ENCODE measurements at places on chromosomes 16 and 17.
A peak's percentile ranks its signal among the peaks of the same experiment; 100 is the strongest.

DNA sequence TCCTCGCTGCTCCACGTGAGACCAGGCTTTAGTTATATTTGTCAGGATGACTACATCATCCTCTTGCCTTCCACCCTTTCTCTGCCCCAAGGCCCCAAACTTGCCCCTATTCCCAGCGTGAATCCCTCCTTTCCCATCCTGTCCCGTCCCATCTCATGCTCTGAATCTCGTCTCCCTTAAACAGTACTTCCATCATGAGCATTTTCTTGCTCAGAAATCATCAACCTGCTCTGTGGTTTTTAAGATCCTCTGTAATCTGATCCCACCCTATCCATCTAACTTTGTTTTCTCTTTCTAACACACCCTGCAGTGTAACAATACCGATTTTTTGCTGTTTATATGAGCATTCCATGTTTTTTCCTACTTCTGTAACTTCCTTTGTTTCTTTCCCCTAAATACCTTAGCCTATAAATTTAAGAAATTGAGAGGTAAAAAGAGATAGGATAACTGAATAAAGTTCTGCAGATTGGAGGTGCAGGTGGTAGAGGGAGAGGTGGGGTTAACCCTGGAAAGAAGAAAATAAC is 39.7 kb downstream of the MRTFB start:
- DNase-seq = no peak

DNA sequence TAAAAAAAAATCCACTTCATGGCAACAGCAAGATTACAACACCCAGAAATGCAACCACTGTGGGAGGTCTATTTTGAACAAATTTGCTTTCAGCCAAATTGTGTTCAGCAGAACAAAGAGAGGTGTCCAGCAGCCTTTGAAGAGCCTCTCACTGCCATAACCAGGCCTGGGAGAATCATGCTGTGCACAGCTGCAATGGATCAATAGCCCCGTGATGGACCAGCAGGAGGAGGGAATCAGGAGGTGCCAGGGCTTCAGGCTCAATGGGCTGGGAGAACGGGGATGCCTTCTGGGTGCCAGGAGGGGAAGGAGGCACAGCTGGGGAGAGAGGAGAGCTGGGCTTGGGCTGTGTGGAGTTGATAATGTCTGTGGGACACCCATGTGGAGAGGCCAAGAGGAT is 366.2 kb upstream of the EEF2KMT start:
- DNase-seq = no peak

- DNase-seq = no peak
These were observed 77.8 kb downstream of the MRC2 start for GRCh38 chr17:62705156-62705777.

GRCh38 chr16:19735074-19735867 is 17.2 kb downstream of the IQCK start:
- no peak for DNase-seq

- DNase-seq = peak; percentile 82
These were observed 5.5 kb upstream of the SLC25A35 start for GRCh38 chr17:8300627-8301242.

- no peak for DNase-seq
These were observed 62.6 kb downstream of the PLCG2 start for GRCh38 chr16:81841722-81842121.

- no peak for DNase-seq
These were observed 4.1 kb downstream of the DHODH start for GRCh38 chr16:72012607-72013006.

DNA sequence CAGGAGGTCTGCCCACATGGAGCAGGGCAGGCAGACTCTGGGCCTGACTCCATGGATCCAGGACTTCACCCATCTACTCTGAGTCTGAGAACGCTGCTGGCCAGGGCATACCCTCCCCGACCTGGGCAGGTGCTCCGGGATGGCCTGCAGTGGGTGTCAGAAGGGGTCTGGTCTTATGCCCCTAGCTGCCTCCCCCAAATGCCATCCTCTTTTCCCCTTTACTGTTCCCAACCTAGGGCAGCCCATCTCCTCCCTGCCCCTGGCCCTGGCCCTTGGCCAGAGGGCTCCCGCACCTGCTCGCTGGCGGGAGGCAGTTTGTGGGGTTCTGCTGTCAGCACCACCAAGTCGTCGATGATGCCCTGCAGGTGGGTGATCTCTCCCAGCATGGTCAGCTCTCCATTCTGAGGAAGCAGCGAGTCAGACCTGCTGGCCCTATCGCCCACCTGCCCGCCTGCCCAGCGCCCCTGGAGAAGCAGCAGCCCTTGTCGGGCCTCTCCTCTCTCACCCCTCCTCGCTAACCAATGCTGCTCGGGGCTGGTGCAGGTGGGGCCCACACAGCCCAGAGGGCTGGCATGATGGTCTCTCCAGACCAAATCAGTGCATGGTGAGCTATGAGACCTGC is 8.2 kb downstream of the MTSS2 start:
- DNase-seq = no peak

GRCh38 chr16:70478912-70479341 is 24.5 kb downstream of the FCSK start:
- DNase-seq = no peak

GRCh38 chr17:78539781-78540180 is 37.4 kb downstream of the DNAH17 start:
- DNase-seq = no peak

GRCh38 chr17:33944826-33945225 is 310.3 kb upstream of the CCL2 start:
- DNase-seq = no peak

DNA sequence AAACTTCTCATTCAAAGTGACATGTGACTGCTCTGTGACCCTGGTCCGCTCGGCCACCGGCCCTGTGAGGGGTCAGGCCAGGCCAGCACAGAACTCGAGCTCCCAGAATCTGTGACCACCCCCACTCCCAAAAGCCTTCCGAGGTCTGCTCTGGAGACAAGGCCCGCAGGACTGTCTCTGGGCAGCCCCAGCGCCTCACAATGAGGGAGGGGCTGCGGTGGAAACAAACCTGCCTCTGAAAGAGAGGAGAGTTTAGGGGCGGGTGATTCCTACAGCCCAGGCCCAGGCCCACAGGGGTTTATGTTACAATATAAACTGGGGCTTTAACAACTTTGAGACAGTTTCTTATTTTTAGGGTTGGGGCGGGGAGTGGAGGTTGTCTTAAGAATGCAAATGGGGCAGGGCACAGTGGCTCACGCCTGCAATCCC is 19.9 kb downstream of the IGFBP4 start:
- DNase-seq = no peak

GRCh38 chr17:9538626-9539025 is 37.0 kb downstream of the STX8 start:
- DNase-seq = no peak

- no peak for DNase-seq
These were observed 9.6 kb upstream of the CDK5R1 start for GRCh38 chr17:32477220-32477619.

GRCh38 chr16:10859658-10860057 is 17.3 kb upstream of the CIITA start:
- DNase-seq = no peak

DNA sequence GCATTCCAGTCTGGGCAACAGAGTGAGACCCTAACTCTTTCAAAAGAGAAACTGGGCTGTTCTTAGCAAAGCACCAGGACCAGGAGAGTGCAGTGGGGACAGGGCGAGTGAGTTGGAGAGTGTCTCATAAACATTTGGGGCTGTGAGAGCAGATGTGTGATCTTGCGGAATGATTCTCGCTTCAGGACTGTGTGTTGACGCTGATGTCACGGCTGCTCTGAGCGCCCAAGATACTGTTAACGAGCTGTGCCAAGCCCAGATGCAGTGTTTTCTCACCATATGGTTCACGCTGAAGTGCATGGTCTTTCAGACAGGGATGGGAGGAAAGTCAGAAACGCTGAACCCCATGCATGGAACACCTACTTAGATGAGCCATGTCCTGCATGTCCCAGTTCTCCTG is 438.2 kb downstream of the HS3ST4 start:
- peak; percentile 35 for DNase-seq

- peak; percentile 51 for DNase-seq
These were observed 6.9 kb upstream of the GSE1 start for GRCh38 chr16:85605912-85606841.

GRCh38 chr16:12590409-12590808 is 213.3 kb downstream of the CPPED1 start:
- no peak for DNase-seq

DNA sequence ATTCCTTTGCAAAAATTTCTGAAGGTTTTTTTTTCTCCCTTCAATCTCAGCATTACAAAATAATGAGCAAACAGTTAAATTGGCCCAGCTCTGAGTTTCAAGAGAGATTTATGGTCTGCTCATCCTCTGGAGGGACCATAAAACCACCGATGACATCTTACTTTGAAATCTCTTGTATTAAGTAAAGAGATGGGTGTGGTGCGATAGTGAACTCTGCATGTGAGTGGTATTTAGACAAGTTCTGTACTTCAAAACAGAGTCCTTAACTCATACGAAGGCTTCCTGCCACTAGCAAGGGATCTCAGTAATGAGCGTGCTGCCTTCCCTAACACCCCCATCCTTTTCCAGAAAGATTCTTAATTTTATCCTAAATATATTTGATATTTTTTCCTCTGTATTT is 2.1 kb downstream of the FAM20A start:
- no peak for DNase-seq

DNA sequence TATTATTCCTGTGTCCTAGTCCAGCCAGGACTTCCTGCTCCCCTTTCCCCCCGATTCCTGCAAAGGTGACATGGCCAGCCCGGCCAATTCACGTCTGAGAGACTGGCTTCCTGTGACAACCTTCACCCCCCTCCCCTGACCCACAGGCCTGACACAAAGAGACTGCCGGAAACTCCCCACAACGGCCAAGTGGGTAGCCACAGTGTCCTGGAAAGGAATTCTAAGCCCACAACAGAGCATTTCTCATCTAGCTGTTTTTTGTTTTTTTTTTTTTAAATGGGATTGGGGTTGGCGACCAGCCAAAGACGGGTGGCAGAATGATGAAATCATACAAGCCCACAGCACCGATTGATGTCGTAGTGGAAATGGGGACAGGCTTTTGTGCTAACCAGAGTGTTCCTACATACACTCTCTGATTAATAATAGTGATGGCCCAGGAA is 2.8 kb upstream of the XAF1 start:
- DNase-seq = peak; percentile 20

GRCh38 chr17:58755269-58755576 is 431 bp upstream of the PPM1E start:
- no peak for DNase-seq

DNA sequence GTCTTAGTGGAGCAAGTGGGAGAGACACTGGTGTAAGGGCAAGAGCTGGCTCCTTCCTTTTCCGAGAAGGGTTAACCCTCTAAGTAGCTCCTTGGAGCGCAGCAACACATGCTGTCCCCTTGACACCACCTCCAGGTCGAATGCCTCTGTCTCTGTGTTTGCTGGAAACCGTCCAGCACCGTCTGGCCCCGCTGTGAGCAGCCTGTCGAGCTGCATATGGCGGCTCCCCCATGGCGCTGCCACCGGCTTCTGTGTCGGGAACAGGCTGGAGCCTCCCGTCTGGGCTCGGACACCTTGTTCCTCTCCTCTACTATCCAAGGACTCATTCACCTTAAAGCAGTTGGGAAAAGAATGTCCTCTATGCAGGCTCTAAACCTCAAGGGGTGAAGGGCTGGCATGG is 28.9 kb upstream of the WSCD1 start:
- DNase-seq = no peak

DNA sequence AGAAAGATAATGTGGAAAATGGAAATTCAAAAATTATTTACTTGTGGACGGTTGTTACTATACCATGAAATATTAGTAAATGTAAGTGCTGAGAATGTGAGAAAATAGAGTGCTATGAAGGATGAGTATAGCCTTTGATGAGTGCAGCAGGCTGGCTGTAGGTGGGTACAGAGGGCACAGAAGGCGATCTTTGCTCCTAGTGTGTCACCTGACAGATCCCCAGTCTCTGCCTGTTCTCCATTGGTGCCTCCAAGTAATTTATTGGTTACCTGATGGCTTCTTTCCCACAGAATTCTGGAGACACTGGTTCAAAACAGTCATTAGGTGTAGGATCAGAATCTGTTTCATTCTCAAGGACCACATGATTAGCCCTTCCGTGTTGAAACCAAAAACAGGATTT is 28.9 kb downstream of the ABCA9 start:
- no peak for DNase-seq

- DNase-seq = peak; percentile 13
These were observed 875 bp downstream of the PRKCB start for GRCh38 chr16:23836404-23837311.

- no peak for DNase-seq
These were observed 6.1 kb downstream of the GNAO1 start for GRCh38 chr16:56197192-56197992.

GRCh38 chr17:42178817-42179216 is 2.1 kb downstream of the KCNH4 start:
- DNase-seq = no peak

DNA sequence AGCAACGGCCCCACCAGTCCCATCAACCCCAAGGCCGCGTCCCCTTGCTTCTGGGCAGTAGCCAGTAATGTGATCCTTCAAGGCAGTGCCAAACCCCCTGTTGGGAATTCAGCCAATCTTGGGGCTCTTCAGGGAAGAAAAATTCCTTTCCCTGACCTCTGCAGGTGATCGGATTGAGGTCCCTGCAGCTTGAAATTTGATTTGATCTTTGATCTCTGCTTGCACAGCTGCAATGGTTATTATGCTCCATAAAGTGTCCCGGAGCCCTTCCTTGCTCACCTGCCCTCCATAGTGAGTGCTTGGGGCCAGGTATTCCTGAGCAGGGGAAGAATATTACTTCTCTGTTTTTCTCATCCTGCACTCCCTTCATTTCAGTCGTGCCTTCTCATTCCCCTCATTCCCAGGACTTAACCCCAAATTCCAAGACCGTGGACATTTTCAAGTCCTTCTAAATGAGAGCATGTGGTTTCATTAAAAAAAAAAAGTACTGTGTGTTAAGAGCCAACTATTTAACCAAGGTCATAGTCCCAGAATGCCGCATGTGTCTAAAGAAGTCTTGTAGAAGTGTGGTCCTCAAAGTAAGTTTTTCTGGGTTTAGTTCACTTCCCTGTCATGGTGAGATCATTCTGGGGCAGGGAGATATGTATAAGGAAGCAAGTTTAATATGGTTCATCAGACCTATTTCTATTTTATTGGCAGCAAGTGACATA is 56.3 kb downstream of the SOX9 start:
- DNase-seq = no peak

DNA sequence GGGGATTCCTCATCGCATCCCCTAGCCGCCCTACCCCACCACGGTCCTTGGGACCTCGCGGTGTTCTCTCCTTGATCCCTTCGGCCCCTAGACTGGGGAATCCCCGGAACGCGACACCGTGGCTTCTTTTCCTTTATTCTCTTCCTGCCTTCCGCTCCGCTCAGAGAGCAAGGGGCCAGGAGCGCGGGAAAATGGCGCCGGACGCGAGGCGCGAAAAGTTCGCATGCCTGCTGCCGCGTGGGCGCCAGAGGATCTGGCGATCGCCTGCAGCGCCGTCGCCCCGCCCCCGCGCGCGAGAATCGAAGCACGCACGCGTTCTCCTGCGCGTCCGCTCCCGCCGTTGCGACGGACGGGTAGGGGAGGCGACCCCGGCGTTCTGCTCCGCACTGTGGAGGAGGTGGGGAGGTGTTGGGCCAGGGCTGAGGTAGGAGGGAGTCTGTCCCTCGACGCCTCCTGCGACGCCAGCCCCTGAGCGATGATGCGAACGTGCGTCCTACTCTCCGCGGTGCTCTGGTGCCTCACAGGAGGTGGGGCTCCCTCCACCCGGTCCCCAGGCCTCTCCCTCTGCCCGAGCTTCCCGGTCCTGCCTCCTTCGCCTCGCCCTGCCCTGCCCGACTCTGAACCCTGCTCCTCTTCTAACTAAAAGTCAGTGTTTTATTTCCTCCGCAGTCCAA is at the start of gene ZPBP2:
ZPBP2 (plus strand) TSS at position 323 of the 674 bp plus-strand sequence; CDS start at position 476, 153 bp downstream.
- no peak for DNase-seq

GRCh38 chr16:81403601-81404391 is 40.8 kb upstream of the CMIP start:
- peak; percentile 90 for DNase-seq

- DNase-seq = no peak
These were observed 55.5 kb upstream of the IL34 start for GRCh38 chr16:70590722-70591415.
